ENCODE measurements at places on chromosomes 12 and 14.

DNA sequence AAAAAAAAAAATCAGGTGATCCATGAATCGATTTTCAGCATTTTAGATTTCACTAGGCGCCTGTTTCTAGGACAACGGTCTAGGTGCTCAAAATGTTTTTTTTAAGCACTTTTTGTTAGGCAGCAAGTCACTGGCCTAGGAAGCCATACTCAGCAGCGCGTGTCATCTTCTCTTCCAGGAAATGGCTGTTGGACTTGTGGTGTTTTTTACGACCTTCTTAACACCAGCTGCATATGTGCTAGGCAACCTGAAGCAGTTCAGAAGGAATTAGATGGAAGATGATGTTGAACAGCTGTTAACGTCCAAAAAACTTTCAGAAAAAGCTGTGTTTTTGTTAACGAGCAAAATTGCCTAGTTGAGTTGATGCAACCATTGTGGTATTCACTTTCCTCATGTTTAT lies 868 bp downstream of the COX8C start:
- no peak for DNase-seq

- no peak for DNase-seq
Observed at GRCh38 chr12:131529196-131530040, 181.5 kb upstream of the SFSWAP start.

DNA sequence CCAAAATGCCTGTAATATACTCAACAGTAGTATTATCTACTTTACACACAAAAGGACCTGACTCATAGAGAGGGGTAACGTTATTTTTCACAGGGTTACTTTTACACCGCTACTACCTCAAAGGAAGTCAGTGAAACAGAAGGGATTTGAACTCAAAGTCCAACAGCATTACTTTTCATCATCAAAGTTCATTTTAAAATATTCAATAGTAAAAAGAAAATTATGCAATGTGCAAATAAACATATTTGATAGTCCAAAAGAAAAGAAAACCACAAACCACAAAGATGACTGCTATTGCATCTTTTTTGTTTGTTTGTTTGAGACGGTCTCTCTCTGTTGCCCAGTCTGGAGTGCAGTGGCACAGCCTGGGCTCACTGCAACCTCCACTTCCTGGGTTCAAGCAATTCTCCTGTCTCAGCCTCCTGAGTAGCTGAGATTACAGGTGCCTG lies 15.5 kb downstream of the KIF21A start:
- no peak for DNase-seq

DNA sequence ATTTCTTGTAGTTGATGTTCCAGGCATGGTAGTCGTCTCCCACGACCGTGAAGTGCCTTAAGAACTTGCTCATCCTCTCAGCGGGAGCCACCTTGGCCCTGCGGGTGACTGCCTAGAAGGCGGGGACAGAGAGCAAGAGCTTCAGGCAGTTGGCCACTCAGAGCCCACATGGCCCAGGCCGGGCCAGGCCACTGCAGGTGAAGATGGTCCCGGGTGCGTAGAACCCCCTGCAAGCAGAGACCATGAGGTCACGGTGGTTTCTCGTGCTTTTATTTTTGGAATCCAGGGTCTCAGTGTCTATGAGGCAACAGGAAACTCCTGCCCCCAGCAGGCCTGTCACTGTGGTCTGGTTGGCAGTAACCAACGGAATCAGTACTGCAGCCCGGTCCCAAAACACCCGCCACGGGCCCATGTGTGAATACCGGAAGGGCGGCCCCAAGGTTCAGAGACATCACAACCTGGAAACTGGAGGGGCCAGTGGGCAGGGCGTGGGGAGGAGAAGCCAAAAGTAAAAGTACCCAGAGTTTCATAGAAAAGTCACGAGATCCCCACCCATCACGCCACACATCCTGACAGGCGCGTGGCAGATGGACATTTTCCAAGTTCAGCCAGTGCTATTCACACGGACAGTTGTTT lies 27.5 kb downstream of the HVCN1 start:
- no peak for DNase-seq

GRCh38 chr14:83993545-83993944 lies 1536.4 kb upstream of the FLRT2 start:
- no peak for DNase-seq

GRCh38 chr14:45091710-45092109 lies 7.8 kb downstream of the PRPF39 start:
- no peak for DNase-seq

DNA sequence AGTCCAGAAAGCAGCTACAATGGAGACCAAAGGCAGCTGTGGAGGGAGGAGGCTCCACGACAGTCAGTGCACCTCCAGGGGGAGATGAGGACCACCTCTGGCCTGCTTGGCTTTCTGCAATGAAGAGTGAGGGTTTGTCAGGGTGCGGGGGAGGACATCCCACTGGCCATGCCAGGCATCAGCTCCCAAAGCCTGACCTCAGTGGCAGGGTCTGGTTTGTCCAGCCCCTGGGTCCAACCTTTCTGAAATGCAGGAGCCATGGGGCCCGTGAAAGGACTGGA lies 35.2 kb downstream of the SLC6A12 start:
- no peak for DNase-seq

- DNase-seq = peak; percentile 14
Observed at GRCh38 chr14:23929822-23930294, 23.7 kb upstream of the DHRS4 start.

- DNase-seq = no peak
Observed at GRCh38 chr14:58281969-58282368, 16.4 kb upstream of the ARID4A start.
